ENCODE measurements at places on chromosomes 7 and 10.

DNA sequence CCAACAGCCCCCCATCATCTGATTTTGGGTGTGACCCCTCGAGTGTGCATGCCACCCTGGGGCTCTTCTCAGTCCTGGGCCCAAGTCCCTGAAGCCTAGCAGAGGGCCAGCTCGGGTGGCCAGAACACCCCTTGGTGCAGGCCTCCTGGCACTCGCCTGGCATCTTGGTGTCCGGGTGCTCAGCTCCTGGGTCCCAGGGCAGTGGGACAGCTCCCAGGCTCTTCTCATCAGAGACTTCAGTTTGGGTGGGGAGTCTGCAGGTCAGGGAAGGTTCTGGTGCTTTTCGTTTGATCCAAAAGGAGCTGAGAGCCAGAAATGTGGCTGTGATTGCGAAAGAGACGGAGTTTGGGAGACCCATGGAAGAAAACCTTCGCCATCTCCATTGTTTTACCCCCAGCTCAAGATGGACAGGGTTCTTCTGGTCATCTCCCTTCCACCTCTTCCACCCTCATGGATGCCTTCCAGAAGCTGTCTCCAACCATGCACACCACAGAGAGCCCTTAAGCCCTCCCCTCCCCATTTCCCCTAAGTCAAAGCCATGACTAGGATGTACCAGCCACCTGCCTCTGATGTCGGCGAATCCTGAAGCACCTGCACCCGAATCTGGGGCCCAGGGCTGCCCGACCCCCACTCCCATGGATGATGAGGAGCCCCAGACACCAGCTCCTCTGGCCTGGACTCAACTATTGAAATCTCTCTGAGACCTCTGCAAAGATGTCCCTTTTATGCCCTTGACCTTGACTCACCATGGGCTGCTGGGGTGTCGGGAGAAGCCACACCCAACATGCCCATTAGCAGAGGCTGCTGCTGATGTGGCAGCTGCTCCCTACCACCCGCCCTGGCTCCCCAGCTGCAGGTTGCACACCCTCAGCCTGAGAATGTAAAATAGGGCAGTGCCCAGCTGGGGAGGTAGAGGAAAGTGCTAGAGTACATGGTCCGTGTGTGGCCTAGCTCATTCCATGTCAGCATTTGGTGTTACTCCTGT is 55.3 kb downstream of the ADCYAP1R1 start:
- no peak for DNase-seq

DNA sequence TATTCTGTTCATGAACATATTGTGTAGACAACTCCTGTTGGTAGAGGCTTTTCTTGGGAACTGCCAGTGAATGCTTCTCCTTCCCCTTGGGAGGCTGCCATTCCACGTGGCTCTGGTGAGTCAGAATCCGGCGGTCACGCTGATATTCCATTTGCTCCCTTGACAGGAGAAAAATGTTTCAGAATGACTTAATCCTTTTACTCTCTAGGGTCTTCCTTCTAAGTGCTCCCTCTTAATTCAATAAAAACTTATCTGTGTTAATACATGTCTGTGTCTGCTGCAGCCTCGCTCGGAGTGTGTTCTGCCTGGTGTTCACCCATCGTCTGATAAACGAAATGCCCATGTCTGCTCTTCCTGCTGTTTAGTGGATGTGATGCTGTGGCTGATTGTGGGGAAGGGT is 278.6 kb downstream of the ARHGAP12 start:
- no peak for DNase-seq

DNA sequence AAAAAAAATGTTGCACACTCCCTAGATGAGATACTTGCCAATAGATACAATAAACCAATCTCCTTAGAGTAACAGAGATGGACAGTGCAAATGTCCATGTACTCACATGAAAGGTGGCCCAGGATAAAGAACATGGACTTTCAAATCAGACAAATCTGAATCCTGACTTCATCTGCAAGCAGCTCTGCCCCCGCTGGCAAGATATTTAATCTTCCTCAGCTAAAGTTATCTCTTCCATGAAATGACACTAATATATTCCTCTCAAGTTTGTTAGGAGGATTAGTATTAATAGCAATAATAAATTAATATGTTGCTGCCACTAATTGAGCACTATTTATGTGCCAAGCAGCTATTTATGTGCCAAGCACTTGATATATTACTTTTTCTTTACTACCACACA is 148.6 kb upstream of the YAE1 start:
- no peak for DNase-seq

GRCh38 chr10:73981812-73982211 is 16.1 kb upstream of the VCL start:
- no peak for DNase-seq

GRCh38 chr7:155458878-155459699 is 1.2 kb downstream of the EN2 start:
- DNase-seq, result no peak

DNA sequence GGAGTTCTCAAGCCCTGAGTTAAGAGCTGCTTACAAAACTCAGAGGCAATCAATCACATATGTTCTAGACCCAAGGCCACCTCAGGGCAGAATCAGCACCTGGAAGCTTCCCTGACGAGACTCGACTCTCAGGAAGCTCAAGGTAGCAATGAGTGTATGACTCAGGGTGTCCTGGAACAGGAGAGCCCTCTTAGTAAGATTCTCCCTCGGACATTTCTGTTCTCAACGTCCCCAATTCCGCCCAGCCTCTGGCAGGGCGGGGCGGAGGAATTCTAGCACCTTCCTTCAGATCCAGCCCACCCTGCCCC is 39.6 kb upstream of the PROSER2 start:
- DNase-seq, result no peak

DNA sequence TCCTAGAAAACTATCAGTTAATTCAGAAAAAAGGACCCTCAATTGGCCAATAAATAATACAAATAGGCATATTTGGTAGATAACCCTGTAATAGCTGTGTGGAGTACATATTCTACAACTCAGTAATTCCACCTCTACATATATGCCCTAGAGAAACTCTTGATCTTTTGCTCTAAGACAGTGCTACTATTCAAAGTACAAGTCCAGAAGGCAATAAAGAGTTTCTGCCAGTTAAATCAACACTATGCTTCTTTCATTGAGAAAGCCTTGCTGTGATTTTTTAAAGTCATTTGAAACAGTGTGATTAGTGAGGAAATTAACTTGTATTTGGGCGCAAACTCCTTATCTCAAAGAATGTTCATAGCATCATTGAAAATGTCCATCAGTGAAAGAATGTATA is 75.6 kb downstream of the ZNRF2 start:
- DNase-seq, result no peak

- DNase-seq, result no peak
Measured at GRCh38 chr7:44433255-44434022, 57.0 kb downstream of the NUDCD3 start.

GRCh38 chr7:4386190-4386589 is 295.9 kb upstream of the FOXK1 start:
- no peak for DNase-seq

- peak; percentile 11 for DNase-seq
Measured at GRCh38 chr10:117373823-117374505, 1.3 kb downstream of the PDZD8 start.

DNA sequence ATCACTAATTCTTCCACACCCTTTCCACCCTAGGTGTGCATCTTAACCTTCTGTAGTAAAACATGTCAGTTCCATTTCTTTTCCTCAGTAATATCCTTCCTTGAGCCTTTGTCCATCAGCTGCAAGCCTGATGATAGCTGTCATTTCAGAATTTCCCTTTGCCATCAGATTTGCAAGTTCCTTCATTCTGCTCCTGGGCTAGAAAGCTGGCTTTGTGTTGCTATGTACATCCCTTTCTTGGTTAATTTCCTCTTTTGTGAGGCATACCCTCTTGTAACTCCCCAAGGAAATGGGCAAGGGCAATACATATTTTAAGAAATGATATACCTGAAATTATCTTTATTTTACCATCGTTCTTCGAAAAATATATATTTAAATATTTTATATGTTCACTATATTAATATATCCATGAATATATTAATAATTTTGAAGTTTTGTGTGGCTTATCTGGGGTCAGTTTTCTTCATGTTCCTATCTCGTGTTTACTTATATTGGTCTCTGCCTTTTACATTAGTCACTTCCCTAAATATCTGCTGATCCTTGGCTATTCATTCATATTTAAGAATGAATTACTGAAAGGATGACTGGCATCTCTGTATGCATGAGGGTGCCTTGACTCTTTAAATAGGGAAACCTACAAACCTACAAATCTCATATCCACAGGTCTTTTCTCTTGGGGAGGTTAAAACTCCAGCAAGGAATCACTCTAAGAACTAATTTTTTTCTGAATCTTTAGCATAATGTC is 143.8 kb downstream of the ZNF22 start:
- no peak for DNase-seq

DNA sequence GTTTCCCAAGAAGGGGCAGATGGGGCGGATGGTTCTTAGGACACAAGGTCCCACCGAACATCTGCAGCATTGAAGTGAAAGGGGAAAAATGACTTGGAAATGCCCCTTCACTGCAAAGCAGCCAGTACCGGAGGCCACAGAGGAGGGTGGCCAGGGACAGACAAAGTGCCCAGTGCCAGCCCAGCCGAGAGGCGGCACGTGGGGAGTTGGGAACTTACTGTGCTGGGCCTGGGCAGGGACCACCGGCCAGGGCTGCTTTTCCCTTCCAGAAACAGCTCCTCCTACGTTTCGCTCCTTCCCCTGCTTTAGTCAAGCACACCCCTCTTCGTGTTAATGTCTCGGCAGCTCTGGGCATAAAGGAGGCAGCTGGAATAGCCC is 129.2 kb downstream of the TNS3 start:
- no peak for DNase-seq

- no peak for DNase-seq
Measured at GRCh38 chr7:88095-88926, 104.1 kb upstream of the FAM20C start.

DNA sequence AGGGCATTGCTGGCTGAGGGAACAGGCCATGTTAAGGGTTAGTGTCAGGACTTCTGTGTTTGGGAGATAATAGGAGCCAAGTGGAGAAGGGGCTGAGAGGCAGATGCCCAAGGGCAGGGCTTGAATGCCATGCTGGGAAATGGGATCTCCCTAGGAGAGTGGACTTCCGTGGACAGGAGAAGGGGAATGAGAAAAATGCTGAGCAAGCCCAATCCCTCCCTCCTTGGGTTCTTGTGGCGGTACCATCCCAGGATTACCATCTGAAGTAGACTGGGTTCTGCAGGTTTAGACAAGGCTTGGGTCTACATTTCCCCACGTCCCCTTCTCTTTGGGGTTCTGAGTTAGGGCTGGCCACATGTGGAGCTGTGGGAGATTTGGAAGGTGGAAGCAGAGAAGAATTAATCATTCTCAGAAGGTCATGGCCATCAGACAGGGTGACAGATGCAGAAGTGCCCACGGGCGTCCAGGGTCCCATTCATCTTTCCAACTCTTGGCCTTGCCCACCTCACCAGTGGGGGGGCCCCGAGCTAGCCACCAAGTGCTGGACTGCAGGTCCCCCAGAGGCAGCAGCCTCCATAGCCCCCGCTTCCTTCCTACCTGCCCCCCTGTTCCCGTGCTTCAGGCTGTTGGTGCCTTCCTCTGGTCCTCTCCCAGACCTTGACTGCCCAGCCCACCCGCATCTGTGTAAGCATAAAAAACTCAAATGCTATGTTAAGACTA is 354.8 kb downstream of the RPS24 start:
- no peak for DNase-seq

- DNase-seq, result no peak
Measured at GRCh38 chr10:23412223-23412622, 26.7 kb upstream of the OTUD1 start.

DNA sequence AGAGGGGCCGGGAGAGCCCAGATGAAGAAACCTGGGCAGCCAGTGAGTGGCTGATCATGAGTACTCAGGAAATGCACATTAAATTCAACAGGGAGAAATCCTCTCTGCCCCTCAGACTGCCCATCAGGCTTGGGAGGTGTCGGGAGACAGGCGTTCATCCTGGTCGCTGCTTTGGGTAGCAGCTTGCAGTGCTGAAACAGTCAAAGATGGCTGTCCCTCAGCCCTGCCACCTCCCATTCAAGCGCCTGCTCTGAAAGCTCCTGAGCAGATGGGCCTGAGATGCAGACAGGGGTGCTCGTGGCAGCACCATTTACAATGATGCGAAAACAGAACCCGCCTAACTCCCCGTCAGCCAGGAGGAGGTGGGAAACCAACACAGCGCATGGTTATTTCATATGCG is 3.6 kb upstream of the JAKMIP3 start:
- DNase-seq, result no peak

GRCh38 chr10:69403066-69403465 is 13.7 kb downstream of the TACR2 start:
- DNase-seq, result no peak

DNA sequence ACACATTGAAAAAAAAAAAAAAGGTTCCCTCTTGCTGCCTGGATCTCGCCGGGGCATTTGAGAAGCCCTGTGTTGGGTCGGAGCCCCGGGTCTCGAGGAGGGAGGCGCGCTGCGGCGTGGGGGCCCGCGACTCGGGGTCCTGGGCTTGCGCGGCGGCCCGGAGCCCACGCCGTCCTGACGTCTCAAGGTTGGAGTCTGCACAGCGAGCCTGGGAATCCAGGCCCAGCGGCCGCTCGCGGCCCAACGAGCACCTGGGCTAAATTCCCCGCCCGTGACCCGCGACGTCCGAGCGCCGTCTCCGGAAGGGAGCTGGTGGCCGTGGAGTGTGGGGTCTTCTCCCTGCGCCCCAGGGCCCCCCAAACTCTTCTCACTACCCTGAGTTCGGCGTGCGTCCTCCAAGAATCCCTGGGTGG is 1.4 kb upstream of the CTBP2 start:
- DNase-seq, result no peak

DNA sequence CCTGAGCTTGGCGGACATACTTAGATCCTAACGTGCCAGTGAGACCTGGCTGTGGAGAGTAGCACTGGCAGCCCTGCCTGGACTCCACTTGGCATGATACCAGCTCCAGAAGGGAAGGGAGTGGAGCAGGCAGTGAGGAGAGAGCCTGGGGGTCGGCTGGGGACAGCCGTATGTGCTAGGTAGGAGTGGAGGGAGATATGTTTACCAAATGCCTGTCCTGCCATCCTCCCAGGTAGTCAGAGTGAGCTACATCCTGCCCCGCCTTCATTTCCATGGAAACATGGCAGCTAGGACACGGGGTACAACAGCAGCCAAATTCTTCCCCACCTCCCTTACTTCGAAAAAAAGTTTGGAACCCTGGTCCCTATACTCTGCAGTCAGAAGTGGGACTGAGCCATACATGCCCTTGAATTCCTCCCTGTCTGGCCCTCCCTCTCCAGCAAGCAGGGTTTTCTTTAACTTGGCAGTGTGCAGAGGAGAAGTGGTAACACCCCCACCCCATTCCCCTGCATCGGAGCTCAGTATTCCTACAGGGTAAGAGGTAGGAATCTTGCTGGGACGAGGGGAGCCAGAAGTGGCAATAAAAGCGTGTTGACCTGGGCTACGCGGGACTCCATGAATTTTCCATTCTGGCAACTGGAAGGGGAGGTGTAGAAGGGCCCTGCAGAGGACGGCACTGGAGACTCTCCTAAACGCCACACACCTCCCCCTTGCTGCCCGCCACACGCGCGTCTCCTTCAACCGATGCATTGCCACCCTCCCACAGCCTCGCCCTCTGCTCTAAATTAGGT is 20.0 kb upstream of the SMO start:
- DNase-seq, result no peak

GRCh38 chr7:22561895-22562593 is 62.1 kb upstream of the STEAP1B start:
- peak; percentile 17 for DNase-seq

All from GM12891 (cell line).